ENCODE measurements at places on chromosomes 1 and 21.

GRCh38 chr1:28370239-28371009, 884 bp downstream of the PHACTR4 start:
- DNase-seq = no peak

DNA sequence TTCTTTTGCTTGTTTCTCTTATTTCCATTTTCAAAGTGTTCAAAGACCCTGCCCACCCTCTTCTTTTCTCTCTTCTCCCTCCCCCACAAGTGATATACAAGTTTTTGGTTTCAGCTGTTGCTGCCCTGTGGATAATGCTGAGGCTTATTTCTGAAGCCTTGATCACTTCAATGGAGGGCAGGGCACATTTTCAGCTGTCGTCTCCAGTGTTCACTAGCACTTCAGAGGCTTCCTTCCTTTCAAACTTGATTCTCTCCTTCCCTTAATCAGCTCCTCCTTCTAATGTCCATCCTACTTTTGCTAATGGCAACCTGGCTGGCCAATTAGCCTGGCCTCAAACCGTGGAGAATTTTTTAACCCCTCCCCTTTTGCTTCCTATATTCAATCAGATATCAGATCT, 435.7 kb upstream of the RUNX1 start:
- DNase-seq = no peak

DNA sequence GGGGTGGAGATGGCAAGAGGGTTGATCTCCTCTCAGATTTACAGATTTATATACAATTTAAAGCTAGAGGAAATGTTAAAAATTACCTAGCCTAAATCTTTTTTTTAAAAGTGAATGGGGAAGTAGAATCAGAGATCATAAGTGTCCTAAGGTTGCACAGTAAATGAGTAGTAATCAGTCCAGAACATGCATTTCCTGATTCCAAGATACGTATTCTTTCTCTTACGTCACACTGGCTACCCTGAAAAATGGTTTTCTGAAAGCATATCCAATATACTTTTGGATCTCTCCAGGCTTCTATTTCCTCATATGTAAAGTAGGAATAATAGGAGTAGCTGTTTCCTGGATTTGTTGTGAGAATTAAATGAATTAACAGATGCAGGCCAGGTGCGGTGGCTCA, 11.7 kb downstream of the GADD45A start:
- no peak for DNase-seq

GRCh38 chr1:209879539-209879938, 51.8 kb downstream of the UTP25 start:
- DNase-seq = no peak

DNA sequence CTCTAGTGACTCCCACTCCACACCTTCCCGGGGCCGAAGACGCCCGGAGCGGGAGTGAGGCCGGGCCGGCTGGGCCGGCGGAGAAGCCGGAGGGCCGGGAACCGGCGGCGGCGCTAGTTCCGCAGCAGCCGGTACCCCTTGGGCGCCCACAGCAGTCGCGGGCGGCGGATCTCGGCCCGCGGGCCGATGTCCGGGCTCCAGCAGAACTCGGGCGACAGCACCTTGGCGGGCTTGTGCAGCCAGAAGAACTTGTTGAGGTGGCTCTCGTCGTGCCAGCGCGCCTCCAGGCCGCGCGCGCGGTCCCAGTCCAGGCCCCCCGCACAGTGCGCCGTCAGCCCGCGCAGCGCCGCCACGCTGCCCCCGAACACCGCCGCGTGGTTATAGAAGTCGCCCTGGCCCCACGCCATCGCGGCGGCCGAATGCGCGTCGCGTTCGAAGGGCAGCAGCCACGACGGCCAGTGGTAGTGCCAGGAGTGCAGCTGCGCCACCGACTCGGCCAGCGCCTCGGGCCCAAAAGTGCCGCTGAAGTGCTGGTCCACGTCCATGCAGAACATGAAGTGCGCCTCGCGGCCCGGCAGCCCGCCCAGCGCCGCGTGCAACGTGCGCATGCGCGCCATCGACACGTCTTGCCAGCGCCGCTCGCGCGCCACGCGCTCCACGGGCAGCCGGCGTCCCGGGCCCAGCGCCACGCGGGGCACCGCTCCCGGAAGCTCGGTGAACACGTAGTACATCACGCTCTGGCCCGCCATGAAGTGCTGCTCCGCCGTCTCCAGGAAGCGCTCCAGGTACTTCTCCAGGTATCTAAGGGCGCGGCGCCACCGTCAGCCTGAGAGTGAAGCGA, 14.0 kb downstream of the A3GALT2 start:
- peak; percentile 54 for DNase-seq

GRCh38 chr21:35646606-35647005, 413.7 kb downstream of the SETD4 start:
- DNase-seq = no peak

DNA sequence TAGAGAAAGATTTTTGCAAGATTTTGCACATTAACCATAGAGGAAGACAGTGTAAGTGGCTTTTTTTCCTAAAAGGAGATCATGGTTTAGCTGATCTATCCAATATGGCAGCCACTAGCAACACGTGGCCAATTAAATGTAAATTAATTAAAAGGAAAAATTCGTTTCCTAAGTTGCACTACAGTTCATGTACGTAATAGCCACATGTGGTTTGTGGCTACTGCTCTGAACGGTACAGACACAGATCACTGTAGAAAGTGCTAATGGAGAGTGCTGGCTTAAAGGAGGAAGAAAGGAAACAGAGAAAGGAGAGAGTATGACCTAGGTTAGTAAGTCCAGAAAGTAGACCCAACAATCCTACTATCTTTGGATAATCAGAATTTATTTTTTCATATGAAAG, 170.8 kb downstream of the SIPA1L2 start:
- no peak for DNase-seq

GRCh38 chr1:167707942-167708341, 13.8 kb upstream of the MPZL1 start:
- no peak for DNase-seq

DNA sequence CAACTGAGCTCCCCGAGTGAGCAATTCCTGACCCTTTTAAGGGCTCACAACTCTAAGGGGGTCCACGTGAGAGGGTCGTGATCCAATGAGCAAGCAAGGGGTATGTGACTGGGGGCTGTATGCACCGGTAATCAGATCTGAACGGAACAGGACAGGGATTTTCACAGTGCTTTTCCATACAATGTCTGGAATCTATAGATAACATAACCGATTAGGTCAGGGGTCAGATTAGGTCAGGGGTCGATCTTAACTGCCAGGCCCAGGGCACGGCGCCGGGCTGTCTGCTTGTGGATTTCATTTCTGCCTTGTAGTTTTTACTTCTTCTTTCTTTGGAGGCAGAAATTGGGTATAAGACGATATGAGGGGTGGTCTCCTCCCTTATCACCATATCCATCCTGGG, 30.7 kb upstream of the OPRD1 start:
- DNase-seq = no peak

DNA sequence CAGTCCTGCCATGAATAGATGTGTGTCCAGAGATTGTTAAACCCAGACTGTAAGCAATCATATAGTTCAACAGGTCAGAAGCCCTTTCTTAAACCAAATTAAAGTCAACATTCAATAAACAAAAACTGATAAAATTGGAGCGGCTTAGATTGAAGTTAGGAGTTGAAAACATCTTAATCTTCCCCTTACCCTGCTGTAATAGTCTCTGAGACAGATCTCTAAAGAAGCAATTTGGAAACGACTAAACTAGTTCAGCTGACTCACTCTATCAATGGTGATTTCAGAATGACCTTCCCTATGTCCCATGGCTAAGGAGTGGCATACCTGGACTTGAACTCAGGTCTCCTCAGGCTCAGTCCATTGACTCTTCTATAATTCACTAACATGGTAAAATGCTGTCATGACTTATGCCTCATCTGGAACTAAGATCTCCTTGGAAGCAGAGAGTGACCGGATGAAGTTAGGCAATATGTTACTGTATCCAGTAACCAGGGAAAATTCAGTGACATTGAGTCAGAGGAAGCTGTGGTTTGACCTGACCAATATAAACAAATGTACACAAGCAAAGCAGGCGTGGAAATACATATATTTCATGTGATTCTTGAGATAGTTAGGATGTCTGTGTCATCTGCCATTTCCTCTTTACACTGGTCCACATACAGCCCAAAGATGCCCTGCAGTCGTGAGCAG, 30.1 kb downstream of the SGIP1 start:
- no peak for DNase-seq

DNA sequence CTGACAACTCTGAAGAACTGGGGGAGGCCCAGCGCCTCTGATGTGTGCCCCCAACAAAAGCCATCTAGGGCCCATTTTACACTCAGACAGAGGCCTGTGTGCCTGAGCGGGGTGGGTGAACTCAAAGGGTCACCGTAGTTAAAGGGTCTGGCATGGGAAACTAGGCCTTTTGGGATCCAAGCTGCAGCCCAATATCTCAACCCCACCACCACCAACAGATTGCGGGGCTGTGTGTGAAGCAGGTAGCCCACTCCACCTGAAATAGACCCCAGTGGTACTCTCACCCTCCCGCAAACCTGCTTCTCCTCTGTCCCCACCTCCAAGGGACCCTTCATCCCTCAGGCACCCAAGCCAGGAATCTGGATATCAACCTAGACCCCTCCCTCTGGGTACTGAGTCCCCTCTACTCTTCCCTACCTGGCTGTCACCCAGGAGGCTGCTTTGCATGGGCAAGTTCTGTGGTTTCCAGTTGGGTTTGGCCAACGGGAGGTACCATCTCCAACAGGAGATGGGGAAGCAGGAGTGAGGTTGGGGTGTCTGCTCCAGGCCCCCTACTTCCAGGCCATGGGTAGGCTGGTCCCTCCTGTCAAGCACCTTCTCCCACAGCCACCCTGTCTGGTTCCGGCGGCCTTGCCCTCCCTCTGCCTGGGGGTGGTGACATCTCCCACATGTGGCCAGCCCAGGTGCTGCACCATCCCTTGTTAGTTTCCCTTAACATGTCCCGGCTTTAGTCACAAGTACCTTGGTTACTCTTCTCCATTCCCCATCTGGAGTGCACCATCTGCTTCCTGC, 35.2 kb upstream of the LRP8 start:
- DNase-seq = no peak

- no peak for DNase-seq
These were observed 207.7 kb downstream of the LYPLAL1 start for GRCh38 chr1:219381396-219381795.

DNA sequence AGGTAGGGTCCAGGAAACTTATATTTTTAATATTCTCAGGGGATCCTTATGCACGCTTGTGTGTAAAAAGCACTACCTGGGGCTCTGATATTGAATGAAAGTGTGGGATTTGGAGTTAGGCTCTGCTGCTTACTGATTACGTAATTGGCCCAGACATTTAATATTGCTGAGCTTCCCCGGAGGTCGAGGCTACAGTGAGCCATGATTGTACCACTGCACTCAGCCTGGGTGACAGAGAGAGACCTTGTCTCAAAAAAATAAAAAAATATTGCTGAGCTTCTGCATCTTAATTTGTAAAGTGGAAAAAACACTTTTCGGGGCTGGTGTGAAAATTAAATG, 62.2 kb upstream of the KIF26B start:
- no peak for DNase-seq

DNA sequence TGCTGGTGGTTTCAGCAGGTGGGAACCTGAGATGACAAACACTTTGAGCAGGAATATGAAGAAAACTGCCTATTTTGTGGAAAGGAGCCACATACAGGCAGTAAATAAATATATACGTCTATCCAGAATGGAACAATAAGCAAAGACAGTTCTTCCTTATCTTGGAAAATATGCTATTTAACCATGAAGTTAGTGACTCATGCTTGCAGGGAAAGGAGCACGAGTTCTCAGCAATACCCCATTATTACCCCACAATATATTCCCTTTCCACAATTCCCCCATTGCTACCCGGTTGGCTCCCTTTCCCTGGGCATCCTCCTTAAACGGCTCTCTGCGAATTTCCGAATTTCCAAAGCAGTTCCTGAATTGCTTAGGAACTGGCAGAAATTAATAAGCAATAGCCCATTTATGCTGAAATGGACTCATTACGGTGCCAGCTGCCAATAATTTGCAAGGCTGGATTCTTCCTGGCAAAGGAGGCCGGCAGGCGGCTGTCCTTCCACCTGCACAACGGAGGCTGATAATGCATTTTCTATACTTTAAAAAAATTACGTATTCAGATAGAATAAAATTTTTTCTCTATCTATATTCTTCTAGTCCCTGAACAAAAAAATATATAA, 65.4 kb downstream of the TIAM1 start:
- no peak for DNase-seq

- DNase-seq = no peak
These were observed 12.7 kb upstream of the IKBKE start for GRCh38 chr1:206457408-206458120.

DNA sequence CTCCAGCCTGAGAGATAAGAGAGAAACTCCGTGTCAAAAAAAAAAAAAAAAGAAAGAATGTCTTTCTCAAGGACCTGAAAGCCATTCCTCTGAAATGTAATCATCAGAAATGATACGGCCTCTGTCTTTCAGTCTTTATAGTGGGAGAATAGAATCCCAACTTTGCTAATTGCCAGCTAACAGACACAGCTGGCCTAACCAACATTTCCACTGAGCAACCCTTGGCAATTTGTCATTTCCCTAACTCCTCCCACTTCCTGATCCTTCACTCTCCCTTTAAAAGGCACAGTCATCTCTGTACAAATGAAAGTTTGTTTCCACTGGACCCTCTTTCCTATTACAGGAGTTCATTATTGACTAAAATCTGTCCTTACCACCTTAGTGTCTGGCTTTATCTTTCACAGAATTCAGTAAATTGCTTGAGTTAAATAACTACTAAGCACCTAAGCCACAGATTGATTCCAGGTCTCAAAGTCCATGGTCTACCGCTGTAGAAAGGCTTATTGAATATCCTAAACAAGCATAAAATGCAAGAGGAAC, 4.3 kb upstream of the CBR1 start:
- no peak for DNase-seq

DNA sequence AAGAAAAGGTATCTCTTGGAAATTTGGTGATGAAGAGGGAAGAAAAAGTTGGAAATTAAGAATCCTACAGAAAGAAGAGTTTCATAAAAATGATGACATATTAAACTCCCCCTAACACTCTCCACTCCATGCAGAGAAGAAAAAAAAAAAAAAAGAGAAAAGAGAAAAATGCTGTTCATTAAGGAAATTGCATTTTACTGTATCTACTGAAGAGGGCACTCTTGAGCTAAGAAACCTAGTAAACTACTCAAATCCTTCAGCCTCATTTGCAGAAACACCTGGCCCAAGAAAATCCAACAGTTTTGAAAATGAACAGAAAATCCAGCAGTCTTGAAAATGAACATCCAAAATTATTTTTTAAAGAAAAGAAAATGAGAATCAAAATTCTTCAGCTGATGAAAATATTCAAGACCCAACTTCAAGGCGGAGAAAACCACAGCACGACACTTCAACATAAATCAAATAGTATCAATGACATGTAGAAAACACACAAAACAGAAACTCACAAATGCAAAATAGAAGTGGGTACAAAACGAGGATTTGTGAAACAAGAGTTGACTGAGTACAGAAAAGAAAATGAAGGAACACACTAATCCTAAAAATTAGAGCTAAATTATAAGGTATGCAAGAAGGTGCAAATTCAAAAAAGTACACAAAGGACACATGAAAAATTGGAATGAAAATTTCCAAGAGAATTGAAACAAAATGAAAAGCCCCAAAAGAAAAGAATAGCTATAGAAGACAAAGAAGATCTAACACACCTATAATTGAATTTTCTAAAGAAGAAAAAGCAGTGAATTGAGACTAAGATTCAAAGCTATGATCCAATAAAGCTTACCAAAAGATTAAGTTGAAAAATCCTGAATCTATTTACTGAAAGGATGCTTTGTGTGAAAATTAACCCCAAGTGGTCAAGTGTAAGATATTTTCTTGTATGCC, 73.2 kb upstream of the DNAJC6 start:
- DNase-seq = no peak

All from right cardiac atrium (tissue), 5 donors.